Cortex of kidney (tissue), 1 donor: ENCODE measurements at places on chromosomes 5 and 9.

GRCh38 chr9:92790542-92791527, 26.2 kb upstream of the BICD2 start:
- no peak for DNase-seq

DNA sequence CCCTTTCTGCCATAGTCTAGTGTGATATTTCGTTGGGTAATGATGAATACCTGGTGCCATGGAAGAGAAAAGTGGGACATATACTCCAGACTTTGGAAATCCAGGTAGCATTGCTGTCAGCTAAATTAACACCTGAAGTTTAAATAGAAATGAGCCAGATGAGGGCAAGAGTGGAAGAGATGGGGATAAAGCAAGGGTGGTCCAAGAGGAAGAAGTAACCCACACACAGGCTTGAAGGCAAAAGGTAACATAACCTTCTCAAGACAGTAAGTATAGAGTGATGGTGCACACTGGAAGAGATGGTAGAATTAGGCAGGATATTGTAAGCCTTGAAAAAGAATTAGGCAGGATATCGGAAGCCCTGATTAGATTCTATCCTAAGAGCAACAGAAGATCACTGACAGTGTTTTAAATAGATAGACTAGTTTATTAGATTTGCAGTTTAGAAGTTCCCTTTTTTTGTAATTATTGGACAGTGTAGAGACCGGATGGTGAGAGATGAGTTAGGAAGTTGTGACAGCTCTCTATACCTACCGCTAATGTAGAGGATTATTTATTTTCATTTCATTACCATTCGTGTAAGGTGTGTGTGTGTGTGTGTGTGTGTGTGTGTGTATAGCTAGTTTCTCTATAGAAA, 16.8 kb downstream of the ANXA1 start:
- no peak for DNase-seq

- no peak for DNase-seq
Observed at GRCh38 chr9:14908295-14909180, 1.7 kb downstream of the FREM1 start.

- no peak for DNase-seq
Observed at GRCh38 chr5:137415231-137415681, 83.9 kb downstream of the SPOCK1 start.

DNA sequence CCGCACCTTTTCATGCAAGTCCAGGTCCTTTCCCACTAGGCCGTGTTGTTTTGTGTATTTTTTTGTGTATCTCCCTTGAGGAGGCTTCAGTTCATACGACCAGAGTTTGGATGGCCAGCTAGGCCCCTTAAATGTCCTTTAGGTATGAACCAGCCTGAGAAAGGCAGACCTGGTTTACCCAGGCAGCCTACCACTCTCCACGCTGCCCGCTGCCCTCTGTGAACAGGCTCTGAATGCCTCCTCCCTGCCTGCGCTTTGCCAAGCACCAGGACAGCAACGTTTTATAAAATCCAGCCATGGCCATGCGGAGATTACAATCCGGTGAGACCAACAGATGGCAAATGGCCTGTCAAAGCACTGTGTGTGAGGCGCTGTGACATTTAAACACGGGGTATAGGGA, 626 bp upstream of the CLTB start:
- DNase-seq: no peak

GRCh38 chr9:137658781-137659180, 40.0 kb downstream of the EHMT1 start:
- no peak for DNase-seq

GRCh38 chr9:79131824-79132377, 439.9 kb upstream of the TLE4 start:
- no peak for DNase-seq

- DNase-seq: no peak
Observed at GRCh38 chr5:142134331-142135010, 25.9 kb downstream of the NDFIP1 start.

- no peak for DNase-seq
Observed at GRCh38 chr5:147339313-147339712, 104.5 kb downstream of the STK32A start.

DNA sequence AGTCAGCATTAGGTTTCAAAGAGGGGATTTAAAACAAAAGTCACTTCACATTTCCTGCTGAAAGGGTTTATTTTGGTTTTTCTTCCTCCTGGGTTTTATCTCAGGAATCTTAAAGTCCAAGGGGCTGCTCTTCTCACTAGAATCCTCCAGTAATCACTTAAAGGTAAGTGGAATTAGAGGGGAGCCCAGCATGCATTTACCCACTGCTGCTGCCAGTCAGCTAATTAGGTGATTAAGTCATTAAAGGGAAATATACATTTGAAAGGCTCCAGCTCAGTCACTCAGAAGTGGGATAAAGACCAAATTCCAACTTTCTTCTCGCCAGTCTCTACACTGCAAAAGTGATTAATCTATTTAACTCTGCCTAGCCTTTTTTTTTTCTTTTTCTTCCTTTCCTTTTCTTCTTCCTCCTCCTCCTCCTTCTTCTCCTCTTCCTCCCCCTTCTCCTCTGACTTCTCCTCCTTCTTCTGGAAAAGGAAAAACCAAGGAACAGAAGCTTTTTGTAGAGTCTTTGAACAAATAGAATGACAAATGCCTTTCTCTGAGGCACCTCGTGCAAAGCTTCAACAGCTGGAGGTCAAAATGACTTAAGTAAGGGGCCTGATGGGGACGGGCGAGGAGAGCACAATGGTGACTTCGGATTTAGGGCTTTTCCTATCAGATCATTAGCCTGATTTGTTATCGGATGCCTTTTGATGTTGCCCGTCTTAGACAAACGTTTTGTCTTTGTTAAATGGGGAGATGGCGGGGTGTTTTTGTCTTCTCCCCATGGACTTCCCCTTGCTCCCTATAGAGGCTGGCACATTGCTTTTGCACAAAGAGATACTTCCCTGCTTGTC, 617.6 kb downstream of the IRX1 start:
- no peak for DNase-seq

DNA sequence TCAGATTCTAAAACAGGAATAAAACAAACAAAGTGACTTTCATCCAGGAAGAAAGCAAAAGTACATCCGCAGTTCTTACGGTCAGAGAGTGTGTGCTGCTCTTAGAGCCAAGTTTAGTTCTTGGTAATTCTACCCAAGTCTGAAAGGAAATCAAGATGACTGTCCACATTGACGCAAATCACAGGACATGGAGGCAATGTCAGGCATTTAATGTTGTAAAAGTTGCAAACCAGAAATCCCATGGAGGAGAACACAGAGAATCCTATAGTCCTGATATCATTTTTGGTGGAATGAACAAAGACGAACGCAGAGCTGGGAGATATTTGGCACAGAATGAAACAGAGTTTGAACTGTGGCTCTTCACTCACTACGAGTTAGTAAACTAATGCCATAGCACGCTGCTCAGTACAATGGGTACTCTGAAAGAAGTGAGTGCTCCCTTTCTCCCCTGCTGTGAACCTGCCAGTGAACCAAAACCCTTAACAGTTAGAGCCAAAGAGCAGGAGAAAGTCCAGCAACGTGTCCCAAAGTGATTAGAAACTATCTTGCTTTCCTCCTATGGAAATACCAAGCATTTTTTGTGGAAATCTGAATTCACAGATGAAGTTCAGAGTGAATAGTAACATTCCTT, 74.3 kb downstream of the MUSK start:
- no peak for DNase-seq

GRCh38 chr9:124298646-124299235, 41.0 kb downstream of the NEK6 start:
- DNase-seq: no peak

GRCh38 chr5:175387144-175387543, 56.8 kb downstream of the DRD1 start:
- no peak for DNase-seq

- DNase-seq: no peak
Observed at GRCh38 chr9:129374651-129375050, 196.6 kb upstream of the IER5L start.

- DNase-seq: no peak
Observed at GRCh38 chr9:115071176-115071575, 46.8 kb downstream of the TNC start.

DNA sequence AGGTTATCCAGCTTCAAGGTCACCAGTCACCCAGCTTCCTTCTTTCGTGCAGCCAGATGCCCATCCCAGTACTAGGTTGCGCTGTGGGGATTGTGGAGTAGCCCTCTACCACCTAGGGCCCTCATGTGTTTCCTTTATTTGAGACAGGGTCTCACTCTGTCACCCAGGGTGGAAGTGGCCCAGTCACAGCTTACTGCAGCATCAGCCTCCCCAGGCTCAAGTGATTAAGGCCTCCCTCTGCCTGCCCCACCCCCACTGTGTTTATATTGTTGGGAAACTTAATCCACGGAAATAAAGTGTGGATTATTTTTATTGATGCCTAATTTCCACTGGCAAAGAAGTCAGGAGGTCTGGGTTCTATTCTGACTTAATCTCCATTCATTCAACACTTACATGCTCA, 4.3 kb downstream of the IL17B start:
- DNase-seq: no peak

- no peak for DNase-seq
Observed at GRCh38 chr9:98097836-98098235, 21.2 kb downstream of the TRIM14 start.

DNA sequence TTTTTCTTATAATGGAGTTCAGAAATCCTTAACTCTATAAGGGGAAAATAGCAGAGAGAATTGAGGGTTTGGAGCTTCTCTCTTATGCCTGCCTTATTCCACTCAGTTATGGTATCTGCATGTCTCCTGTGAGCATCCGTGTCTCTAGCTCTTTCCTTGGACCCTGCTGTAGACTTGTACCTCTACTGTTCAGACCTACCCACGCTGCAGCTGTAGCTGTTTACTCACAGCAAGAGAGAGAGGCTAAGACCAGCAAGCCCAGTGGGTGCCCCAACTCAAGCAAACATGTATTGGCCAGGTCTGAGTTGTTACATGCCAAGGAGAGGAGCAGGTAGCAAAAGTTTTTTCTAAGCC, 7.1 kb upstream of the PCSK1 start:
- DNase-seq: no peak

- no peak for DNase-seq
Observed at GRCh38 chr9:37144762-37145161, 24.4 kb downstream of the ZCCHC7 start.

GRCh38 chr5:162852134-162852533, 585.3 kb upstream of the CCNG1 start:
- DNase-seq: no peak

DNA sequence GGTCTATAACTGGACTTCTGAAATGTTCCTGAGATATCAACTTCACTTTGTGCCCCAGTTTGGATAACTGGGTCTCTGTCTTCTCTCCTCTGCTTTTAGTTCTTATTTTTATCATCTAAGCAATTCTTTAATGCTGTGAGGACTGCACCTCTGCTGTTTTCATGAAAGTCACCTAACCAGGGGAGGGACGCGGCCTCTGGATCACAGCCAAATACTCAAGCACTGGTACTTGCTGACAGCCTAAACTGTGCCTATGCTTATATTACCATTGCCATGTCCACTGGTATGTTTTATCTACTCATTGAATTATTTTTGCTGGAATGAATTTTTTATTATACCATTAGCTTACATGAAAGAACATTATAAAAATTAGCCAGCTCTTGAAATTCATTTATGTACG, 674.0 kb downstream of the DMRTA1 start:
- no peak for DNase-seq

- DNase-seq: no peak
Observed at GRCh38 chr5:8949908-8950307, 596.0 kb downstream of the SEMA5A start.

DNA sequence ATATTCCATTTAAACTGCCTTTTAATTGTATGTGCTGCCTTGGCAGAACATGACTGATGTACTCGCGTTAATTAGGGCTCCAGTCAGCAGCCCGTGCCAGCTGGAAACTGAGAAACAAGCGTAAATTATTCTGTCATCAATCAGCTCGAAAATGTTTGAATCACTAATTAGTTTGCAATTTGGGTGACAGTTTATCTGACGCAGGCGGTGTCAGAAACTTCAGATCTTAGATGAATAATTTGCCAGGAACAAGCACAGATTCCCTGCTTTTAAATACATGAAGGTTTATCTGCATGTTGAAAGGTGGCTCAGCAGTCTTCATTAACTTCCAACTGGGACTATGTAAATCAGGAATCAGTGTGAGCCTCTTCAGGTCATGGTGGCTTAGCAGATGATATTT, 176.0 kb upstream of the TLE4 start:
- no peak for DNase-seq

DNA sequence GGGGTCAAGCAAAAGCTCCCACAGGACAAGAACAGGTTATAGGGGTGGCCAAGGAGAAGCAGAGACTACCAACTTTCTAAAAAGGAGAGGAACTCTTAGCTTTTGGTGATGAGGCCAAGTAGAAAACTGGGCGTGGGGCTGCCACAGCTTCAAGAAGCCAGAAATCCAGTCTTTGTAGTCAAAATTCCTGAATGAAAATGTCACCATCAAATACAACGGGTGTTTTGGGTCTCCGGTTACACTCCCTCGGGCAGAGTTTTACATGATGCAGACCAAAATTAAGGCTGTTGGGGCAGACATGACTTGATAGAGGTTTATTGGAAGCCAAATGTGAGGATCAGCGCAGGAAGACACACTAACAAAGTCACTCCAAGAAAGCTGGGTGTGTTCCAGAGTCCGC, 29.4 kb upstream of the N4BP3 start:
- no peak for DNase-seq

DNA sequence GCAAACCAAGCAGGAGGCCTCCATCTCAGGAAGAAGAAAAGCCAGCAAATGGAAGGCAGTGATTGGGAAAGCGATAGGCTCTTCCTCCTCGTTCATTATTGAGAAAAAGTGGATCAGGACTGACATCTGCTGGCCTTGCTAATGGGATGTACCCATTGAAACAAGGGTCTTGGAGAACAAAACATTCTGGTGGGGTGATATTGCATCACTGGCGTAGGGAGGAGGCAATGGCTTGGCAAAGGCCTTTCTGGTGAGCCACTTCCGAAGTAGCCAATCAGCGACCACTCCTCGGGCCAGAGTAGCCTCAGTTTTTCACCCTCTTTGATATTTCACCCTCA, 86.7 kb upstream of the NFIB start:
- DNase-seq: no peak

- no peak for DNase-seq
Observed at GRCh38 chr9:90458485-90458884, 184.1 kb downstream of the DIRAS2 start.

- no peak for DNase-seq
Observed at GRCh38 chr9:18906656-18907395, 126.2 kb downstream of the SAXO1 start.

DNA sequence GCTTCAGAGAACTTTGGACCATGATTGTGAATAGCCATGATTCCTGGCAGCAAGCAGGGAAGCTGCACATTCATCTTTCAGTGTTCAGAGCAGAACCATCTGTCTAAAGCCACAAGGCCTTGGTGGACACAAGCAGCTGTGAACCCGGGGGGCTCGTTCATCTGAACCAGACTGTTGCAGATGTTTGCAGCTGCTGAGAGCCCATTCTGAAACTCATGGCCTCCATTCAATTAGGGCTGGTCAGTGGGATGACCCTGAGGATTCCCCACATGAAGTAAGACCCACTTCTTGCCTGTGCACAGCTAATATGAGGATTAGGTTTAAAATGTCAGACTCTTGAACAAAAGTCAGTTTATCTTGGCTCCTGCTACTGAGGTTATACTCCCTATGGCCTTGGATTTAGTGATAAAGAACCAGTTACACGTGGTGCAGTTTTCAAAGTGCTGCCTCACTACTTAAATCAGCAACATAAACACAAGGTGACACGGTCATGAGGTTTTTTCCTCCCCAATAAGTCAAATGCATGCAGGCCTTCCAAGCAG, 109.8 kb upstream of the IFNK start:
- no peak for DNase-seq

- no peak for DNase-seq
Observed at GRCh38 chr5:548256-548655, 24.0 kb upstream of the SLC9A3 start.
